A549 treated with RU486 at 1 μM for 4 hours (cell line): ENCODE measurements at places on chromosomes 11 and 22. TPM values are rescaled to one million over a fixed set of nuclear protein-coding genes. Genes with fewer than 3 reads are reported as not detected.

Gene CLMP
- total RNA-seq, result 25.7 to 29.6 TPM (median 27.6 TPM) in 5 replicates

Gene CEP57
- 11.1 to 18.1 TPM (median 15.9 TPM) in 5 replicates for total RNA-seq

Gene RANGAP1
- total RNA-seq, result 74.9 to 99.7 TPM (median 94.1 TPM) in 5 replicates

Gene P2RY6
- 5.9 to 13.3 TPM (median 10.8 TPM) in 5 replicates for total RNA-seq
